Endodermal cell (in vitro differentiated cells): ENCODE measurements at places on chromosomes 1 and 21. TPM values are rescaled to one million over a fixed set of nuclear protein-coding genes. Genes with fewer than 3 reads are reported as not detected.
A peak's percentile ranks its signal among the peaks of the same experiment; 100 is the strongest.

DNA sequence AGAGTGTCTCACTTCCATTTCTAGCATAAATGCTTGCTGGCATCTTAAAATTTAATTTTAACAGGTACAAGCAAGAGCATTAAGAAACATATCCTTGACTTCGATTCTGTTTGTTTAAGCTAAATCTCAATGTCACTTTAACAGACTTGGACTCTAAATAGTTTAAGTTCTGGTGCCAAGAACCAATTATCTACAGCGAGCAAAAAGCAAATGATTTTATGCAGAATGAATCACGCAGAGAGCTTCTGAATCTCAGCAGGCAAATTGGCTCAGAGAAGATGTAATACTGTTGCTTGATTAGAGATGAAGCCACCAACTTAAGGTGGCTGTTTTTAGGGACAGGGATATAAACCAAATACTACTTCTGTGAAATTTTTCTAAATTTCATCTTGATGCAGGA lies 117.0 kb upstream of the PLD5 start:
- H3K27me3 ChIP-seq: no peaks in the 10 kb centered on the region
- no peak overlapping the region for H3K4me3 ChIP-seq
- DNase-seq: no peak
- H3K36me3 ChIP-seq: no peaks in the 10 kb centered on the region
- H3K27ac ChIP-seq: no peak overlapping the region

- peak; percentile 72 for DNase-seq
- H3K36me3 ChIP-seq: peaks cover 28% of the 10 kb centered on the region
- peaks cover 4% of the 10 kb centered on the region for H3K4me1 ChIP-seq
- H3K4me3 ChIP-seq: peak overlapping the region; percentile 95
Observed at GRCh38 chr1:93079685-93080141, 630 bp downstream of the MTF2 start.

CASZ1 gene
- total RNA-seq: 4.0 and 5.9 TPM in 2 replicates

GRCh38 chr21:42781150-42781970 lies 98.0 kb downstream of the WDR4 start:
- H3K36me3 ChIP-seq: peaks cover 9% of the 10 kb centered on the region
- H3K4me3 ChIP-seq: peak overlapping the region; percentile 68
- H3K4me1 ChIP-seq: peaks cover 19% of the 10 kb centered on the region
- DNase-seq: peak; percentile 88
- H3K27me3 ChIP-seq: peaks cover 10% of the 10 kb centered on the region

SLAMF1 gene
- 0.05 TPM in 1 of 2 replicates, not detected in the other for total RNA-seq

PRKACB gene
- total RNA-seq: 19.8 and 25.2 TPM in 2 replicates

CNN3 gene
- total RNA-seq: 308 to 324 TPM (median 323 TPM) in 3 replicates

DNA sequence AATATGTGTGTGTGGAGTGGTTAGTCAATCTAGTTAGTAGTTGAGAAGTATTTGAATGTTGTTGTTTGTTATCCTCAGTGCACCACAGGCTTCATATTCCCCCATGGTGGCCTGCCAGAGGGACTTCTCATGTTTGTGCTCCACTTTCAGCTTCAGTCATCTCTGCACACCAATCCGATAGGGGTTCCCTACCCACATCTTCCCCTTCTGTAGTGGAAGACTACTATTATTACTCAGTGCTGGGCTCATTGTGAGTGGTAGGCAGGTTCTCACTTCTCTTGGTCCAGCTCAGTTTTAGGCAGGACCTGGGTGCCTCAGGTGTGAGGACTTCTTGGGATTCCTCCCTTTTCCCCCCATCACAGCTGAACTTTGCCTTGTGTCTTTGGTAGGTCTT lies 14.2 kb downstream of the MT1HL1 start:
- no peaks in the 10 kb centered on the region for H3K36me3 ChIP-seq

C8B gene
- not detected in 3 replicates for total RNA-seq
